ENCODE measurements at places on chromosomes 2 and 18.

- no peak for DNase-seq
Measured at GRCh38 chr18:7630731-7631442, 63.8 kb downstream of the PTPRM start.

GRCh38 chr18:59870623-59871130, 29.1 kb upstream of the PMAIP1 start:
- no peak for DNase-seq

DNA sequence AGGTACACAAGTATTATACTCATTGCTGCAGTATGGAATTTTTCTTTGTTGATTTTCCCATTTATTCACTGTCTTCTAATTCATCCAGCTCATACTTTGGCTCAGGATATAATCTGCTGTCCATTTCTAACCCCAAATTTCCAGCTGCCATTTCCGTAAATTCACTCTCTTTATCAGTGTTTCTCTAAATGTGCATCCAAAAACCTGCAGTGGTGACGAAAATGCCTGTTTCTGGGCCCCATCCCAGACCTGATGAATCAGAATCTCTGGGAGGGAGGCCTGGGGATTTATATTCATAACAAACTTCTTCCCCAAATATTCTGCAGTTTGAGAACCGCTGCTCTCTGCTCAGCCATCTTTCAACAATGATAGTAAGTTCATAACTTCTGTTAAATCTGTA, 86.6 kb downstream of the VWC2L start:
- no peak for DNase-seq

- DNase-seq = no peak
Measured at GRCh38 chr2:168002021-168002553, 245.3 kb downstream of the STK39 start.

DNA sequence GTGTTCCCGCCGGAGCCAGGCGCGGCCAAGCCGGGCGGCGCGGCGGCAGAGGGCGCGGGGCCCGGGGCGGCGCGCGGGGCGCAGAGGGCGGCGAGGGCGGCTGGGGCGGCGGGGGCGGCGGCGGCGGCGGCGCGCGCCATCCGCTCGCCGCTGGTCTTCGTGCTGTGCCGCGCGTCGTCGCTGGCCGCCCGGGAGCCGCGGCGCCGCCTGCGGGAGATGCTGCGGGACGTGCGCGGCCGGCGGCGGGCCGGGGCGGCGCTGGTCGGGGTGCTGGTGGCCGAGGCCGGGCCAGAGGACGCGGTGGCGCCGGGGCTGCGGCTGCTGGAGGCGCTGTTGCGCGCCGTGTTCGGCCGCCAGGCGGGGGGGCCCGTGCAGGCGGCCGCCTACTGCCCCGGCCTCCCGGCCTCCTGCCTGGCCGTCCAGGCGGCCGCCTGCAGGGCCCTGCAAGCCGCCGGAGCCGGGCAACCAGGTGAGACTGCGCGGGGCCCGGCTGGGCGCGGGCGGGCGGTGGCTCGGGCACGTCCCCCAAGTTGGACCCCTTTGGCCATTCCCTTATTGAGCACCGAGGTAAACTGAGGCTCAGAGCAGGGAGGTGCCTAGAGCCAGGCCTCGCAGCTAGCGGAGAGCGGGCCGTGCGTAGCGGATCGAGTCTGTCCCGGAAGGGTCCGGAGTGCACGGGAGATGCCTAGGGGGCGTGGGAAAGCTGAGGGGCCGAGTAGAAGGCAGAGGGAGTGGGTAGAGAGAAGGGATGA, 584 bp downstream of the C2orf72 start:
- peak; percentile 86 for DNase-seq

DNA sequence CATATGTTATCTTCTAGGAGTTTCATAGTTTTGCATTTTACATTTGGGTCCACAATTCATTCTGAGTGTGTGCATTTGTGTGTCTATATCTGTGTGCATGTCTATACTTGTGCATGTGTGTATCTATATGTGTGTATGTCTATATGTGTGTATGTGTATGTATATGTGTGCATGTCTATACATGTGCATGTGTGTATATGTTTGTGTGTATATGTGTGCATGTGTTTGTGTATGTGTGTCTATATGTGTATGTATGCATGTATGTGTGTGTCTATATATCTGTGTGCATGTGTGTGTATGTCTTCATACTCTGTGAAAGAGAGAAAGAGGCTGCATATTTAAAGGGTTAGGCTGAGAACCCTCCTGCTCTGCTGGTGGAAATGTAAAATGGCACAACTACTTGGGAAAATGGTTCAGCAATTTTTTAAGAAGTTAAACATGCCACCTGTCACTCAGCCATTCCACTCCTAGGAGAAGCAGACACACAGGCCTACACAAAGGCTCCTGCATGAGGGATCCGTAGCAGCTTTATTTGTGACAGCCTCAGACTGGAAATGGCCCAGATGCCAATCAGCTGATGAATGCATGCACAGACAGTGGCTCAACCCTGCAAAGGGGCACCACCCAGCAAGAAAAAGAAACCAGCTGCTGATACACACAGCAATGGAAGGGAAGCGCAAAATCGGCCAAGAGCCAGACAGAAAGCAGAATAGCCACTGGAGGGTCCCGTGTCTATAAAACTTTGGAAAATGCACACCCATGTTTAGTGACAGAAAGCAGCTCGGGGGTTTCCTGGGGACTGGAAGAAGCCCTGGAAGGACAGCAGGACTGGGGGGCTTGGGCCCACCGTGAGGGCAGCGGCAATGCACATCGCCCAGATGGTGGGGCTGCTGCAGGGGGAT, 146.8 kb downstream of the SEPTIN10 start:
- no peak for DNase-seq

GRCh38 chr2:65728477-65729180, 296.2 kb upstream of the SPRED2 start:
- no peak for DNase-seq

- DNase-seq = no peak
Measured at GRCh38 chr2:120261387-120262006, 8.8 kb downstream of the RALB start.

DNA sequence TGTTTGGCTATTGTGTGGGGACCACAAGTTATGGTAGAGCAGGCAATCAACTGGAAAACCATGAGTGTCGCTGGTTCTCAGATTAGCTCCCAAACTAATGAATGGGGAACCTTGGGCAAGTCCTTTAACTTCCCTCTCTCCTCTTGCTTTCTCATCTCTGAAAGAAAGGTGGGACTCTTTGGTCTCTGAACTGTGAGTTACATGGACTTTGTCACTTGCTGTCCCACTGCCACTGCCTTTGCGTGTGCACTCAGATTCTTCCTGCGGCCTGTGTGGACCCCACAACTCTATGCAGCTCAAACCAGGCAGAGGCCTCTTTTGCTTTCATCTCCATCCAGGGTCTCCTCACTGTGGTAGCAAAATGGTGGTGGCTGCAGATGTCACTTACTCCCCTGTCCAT, 86.7 kb downstream of the RNF144A start:
- no peak for DNase-seq

GRCh38 chr2:167689444-167689843, 558.0 kb downstream of the STK39 start:
- DNase-seq = no peak

- DNase-seq = no peak
Measured at GRCh38 chr18:13487237-13487636, 239.1 kb downstream of the FAM210A start.

- no peak for DNase-seq
Measured at GRCh38 chr2:216856406-216857065, 3.3 kb downstream of the TNP1 start.

Measured in frontal cortex (tissue), 4 donors.